ENCODE measurements at places on chromosomes 1 and 21. TPM values are rescaled to one million over a fixed set of nuclear protein-coding genes. Genes with fewer than 3 reads are reported as not detected.

The EFNA1 gene
- 92.4 TPM for total RNA-seq

The ZFP69B gene
- total RNA-seq, result 9.0 TPM

The GRHL3 gene
- total RNA-seq, result 19.1 TPM

GRCh38 chr1:116699605-116700004 is 32.1 kb upstream of the IGSF3 start:
- no peak for DNase-seq

- no peak for DNase-seq
These were observed 31.7 kb downstream of the OR13G1 start for GRCh38 chr1:247647864-247648263.

All from mesothelial cell of epicardium (in vitro differentiated cells).